T-helper 9 cell (primary cell): ENCODE measurements at places on chromosomes 16 and 17.

GRCh38 chr17:79800325-79801155 lies 3.7 kb upstream of the CBX8 start:
- DNase-seq, result no peak

DNA sequence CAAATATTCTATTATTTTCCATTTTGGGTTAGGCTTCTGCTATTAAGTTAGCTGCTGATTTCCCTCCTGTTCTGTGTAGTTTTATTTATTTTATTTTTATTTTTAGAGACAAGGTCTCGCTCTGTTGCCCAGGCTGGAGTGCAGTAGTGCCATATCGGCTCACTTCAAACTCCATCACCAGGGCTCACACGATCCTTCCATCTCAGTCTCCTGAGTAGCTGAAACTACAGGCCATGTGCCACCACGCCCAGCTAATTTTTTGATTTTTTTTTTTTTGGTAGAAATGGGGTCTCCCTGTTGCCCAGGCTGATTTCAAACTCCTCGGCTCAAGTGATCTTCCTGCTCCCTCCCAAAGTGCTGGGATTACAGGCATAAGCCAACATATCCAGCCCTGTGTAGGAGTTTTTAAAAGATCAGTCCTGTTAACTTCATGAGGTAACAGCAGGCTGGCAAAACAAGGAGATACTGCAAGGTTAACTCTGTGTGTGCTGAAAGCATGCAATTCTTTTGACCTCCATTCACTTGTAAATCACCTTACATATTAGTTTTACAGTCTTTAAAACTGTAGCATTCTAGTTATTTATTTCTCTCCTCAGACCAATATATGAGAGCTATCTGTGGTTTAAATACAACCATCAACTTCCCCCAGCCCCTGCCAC lies 63.2 kb downstream of the SSH2 start:
- no peak for DNase-seq

- no peak for DNase-seq
Measured at GRCh38 chr16:3458278-3458851, 14.9 kb downstream of the NAA60 start.

GRCh38 chr17:51154176-51154575 lies 817 bp downstream of the NME1 start:
- no peak for DNase-seq

- no peak for DNase-seq
Measured at GRCh38 chr17:51056813-51057510, 63.7 kb downstream of the SPAG9 start.

- no peak for DNase-seq
Measured at GRCh38 chr17:39080421-39081078, 70.9 kb downstream of the PLXDC1 start.

GRCh38 chr16:21301168-21301894 lies 23.2 kb upstream of the CRYM start:
- DNase-seq, result peak; percentile 5

DNA sequence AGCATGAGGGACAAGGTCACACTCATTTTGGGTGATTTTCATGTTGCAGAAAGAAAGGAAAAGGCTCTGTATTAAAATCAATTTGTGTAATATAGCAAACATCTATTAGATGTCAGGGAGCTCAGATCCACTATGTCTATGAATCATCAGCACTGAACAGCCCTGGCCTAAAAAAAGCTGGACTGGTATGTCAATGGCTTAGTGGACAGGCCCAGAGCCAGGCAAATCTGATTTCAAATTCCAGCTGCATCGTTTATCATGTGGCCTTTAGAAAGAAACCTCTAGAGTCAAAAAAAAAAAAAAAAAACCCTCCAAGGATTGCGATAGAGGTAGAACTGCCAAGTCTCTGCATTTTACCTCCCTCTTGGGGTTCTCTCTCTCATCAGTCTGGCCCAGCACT lies 5.4 kb downstream of the GAS7 start:
- DNase-seq, result no peak

DNA sequence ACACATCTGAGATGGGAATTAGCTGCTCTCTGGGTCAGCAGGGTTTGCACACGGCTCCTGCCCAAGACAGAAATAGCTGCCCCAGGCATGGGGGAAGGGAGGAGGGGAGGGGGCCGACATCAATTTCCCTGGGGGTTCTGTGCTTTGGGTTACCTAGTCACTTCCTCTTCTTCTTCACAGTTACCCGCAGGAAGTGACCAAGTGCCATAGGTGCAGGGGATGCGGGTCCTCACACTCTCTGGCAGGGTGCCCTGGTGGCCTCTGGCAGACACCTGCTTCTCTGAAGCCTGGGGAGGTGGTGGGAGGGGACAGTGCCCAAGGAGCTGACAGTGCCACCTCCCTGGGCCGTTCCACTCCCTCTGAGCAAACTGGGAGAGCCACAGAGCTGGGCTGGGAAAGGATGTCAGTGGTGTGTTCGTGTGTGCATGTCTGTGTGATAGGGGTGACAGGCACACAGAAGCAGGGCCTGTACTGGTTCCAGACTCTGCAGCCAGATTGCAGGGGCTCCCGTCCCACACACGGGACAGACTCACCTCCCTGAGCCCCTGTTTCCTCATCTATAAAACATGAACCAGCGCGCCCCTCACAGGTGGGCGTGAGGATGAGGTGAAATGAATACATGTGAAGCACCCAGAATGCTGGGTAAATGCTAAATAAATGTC lies 18.2 kb downstream of the SCN4A start:
- no peak for DNase-seq

DNA sequence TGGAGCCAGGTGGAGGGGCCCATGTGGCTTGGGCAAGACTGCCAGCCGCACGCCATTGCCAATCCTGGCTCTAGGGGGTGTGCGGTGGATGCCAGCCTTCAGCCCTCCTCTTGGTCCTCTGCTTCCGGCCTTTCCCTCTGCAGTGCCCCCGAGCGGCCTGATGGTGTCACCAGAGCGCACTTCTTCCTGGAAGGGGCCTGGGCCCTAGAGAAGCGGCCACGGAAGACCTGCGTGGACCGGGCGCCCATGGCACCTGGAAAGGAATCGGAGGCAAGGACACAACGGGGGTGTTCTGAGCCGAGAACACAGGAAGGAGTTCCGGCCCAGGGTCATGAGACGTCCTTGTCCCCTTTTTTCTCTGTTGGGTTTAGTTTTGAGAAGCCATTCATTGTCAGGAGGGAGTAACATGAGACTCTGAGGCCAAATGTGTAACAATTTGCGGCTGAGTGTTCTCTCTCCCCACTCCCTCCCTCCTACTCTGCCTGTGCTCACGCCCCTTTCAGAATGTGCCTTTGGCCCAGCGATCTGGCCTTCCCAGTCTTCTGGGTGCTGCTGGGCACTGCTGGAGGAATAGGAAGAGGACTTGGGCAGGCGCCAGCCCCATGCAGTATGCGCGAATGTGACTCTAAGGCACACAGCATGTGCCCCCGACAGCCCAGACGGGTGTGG lies 92.8 kb downstream of the IRX3 start:
- no peak for DNase-seq
